ENCODE measurements at places on chromosomes 11 and 22.

- H3K27ac ChIP-seq: no peak overlapping the region
- H3K4me3 ChIP-seq: no peak overlapping the region
Observed at GRCh38 chr11:14144934-14145333, 182.4 kb downstream of the SPON1 start.

- no peak overlapping the region for H3K27ac ChIP-seq
- DNase-seq: no peak
- H3K36me3 ChIP-seq: no peaks in the 10 kb centered on the region
Observed at GRCh38 chr22:50074551-50075530, 10.4 kb downstream of the MLC1 start.

- H3K36me3 ChIP-seq: peaks cover 14% of the 10 kb centered on the region
- H3K4me3 ChIP-seq: no peak overlapping the region
- no peak overlapping the region for H3K27ac ChIP-seq
- peaks cover 46% of the 10 kb centered on the region for H3K4me1 ChIP-seq
- no peak for DNase-seq
- H3K27me3 ChIP-seq: no peaks in the 10 kb centered on the region
Observed at GRCh38 chr11:76597533-76598425, 72.8 kb downstream of the LRRC32 start.

GRCh38 chr22:47154621-47155081, 392.2 kb downstream of the TBC1D22A start:
- no peak for DNase-seq
- H3K27me3 ChIP-seq: no peaks in the 10 kb centered on the region
- no peak overlapping the region for H3K27ac ChIP-seq
- H3K4me3 ChIP-seq: no peak overlapping the region
- no peaks in the 10 kb centered on the region for H3K36me3 ChIP-seq

GRCh38 chr11:91984033-91984584, 240.5 kb upstream of the FAT3 start:
- H3K27me3 ChIP-seq: no peaks in the 10 kb centered on the region
- no peak overlapping the region for H3K4me3 ChIP-seq
- H3K4me1 ChIP-seq: no peaks in the 10 kb centered on the region
- DNase-seq: no peak
- H3K36me3 ChIP-seq: no peaks in the 10 kb centered on the region
- no peak overlapping the region for H3K27ac ChIP-seq

DNA sequence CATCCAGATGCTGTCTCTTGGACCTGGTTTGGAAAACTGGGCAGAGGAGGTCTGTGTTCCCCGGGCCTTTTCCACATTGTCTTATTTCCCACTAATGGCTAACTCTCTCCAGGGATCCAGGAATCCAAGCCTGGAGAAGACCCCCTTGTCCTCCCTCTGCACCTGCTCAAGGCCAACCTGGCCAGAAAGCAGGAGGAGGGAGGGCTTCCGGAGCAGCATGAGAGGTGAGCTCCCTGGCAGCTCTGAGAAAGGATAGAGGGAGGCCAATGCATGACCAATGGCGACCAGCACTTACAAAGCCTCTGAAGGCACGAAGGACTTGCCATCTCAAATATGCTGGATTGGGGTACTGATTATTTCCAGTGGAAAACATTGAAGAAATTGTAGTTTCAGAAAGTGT, 445.0 kb upstream of the B3GAT1 start:
- no peak for DNase-seq
- no peaks in the 10 kb centered on the region for H3K4me1 ChIP-seq
- no peaks in the 10 kb centered on the region for H3K27me3 ChIP-seq
- no peak overlapping the region for H3K4me3 ChIP-seq

DNA sequence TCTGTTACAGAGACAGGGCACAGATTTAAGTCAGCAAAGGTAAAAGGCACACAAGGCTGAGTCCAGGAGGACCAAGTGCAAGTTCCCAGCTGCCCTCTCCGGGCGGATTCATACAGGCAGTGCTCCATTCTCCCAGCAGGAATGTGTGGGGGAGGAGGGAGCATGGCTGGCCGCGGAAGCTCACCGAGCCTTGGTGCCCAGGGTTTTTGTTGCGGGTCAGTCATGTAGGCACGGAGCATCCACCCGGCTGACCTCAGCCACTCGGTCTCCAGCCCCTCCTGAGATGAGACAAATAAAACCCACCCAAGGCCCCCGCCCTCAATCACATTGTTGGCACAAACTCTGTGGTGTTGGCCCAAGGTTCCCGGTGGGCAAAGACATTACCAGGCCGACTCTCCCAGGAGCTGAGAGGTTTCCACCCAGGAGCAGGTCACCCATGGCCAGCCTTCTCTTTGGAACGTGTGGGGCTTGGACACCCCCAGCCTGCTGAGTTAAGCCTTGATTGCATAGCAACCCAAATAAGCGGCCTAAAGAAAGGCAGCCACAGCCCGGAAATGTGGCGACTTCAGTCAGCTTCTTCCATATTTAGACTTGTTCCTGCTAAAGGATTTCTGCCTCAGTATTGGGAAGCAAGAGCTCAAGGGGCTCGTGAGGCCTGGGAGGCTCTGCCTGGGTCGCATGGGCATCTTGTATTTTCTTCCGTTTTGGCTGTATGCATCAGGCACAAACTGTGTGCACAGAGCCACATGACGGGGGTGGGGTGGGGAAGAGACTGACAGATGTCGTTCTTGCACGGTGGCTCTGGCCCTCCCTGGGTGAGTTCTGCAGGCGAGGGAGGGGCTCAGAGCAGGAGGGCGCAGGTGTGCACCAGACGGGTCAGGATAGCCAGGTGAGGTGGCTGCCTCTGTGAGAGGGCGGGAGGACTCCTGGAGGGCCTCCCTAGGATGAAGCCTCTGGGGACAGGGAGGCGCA, 63.0 kb downstream of the ARHGAP8 start:
- no peaks in the 10 kb centered on the region for H3K36me3 ChIP-seq
- no peaks in the 10 kb centered on the region for H3K4me1 ChIP-seq
- H3K4me3 ChIP-seq: no peak overlapping the region
- no peak overlapping the region for H3K27ac ChIP-seq
- no peaks in the 10 kb centered on the region for H3K27me3 ChIP-seq
- DNase-seq: no peak

GRCh38 chr11:128483211-128483788, 104.1 kb downstream of the ETS1 start:
- DNase-seq: no peak
- H3K27ac ChIP-seq: peak overlapping the region; percentile 93
- H3K27me3 ChIP-seq: no peaks in the 10 kb centered on the region
- peak overlapping the region; percentile 84 for H3K4me3 ChIP-seq
- peaks cover 95% of the 10 kb centered on the region for H3K4me1 ChIP-seq
- H3K36me3 ChIP-seq: peaks cover 97% of the 10 kb centered on the region

- H3K4me1 ChIP-seq: no peaks in the 10 kb centered on the region
- no peak for DNase-seq
- no peaks in the 10 kb centered on the region for H3K27me3 ChIP-seq
- no peak overlapping the region for H3K27ac ChIP-seq
Observed at GRCh38 chr11:105142167-105142566, 2.6 kb upstream of the CARD18 start.

DNA sequence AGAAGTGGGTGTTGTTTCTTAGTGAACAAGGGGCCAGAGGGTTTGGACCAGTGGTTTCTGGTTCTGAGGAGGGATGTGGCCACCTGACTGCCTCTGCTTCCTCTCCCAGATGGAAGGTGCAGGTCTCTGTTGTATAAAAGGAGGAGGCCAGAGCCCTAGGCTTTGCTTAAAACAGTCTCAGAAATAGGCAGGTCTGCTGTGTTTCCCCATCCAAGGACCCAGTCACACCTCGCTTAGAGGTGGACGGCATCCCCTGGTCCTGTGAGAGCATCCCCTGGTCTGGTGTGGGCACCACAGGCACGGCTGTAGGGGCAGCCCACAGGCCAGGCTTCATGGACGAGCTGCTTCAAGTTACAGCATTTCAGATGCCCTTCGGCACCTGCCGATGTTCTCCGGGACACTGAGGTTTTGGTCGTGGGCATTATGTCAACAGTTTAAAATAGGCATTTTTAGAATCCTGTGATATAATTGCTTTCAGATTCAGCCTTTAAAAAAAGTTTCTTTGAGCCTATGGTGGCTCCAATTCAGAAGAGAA, 45.7 kb upstream of the SHANK2 start:
- no peak overlapping the region for H3K27ac ChIP-seq
- H3K27me3 ChIP-seq: no peaks in the 10 kb centered on the region
- no peak overlapping the region for H3K4me3 ChIP-seq

GRCh38 chr11:74014880-74015279, 6.0 kb upstream of the UCP3 start:
- H3K4me3 ChIP-seq: no peak overlapping the region
- peak overlapping the region; percentile 47 for H3K27ac ChIP-seq
- H3K27me3 ChIP-seq: no peaks in the 10 kb centered on the region
- peaks cover 64% of the 10 kb centered on the region for H3K4me1 ChIP-seq

GRCh38 chr22:30718491-30718890, 23.8 kb downstream of the OSBP2 start:
- no peak overlapping the region for H3K27ac ChIP-seq
- no peaks in the 10 kb centered on the region for H3K4me1 ChIP-seq
- no peaks in the 10 kb centered on the region for H3K36me3 ChIP-seq
- H3K4me3 ChIP-seq: no peak overlapping the region
- H3K27me3 ChIP-seq: no peaks in the 10 kb centered on the region
- no peak for DNase-seq

DNA sequence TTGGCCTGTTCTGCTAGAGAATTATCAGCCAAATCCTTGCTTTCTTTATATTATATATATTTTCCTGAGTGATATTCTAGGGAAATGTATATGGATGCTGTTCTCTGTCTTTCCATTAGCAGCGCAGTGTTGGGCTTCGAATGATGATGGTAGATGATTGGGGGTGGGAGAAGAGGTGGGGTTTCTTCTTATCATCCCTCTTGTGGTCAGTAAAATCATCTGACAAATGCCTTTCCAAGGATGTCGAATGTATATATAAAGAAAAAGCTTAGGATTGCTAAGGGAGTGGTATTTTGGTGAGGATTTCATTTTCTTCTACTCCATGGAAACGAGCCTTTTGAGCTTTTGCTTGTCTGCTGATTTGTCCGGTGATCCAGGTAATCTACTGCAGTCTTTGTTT, 48.9 kb downstream of the ARHGEF12 start:
- DNase-seq: no peak
- H3K36me3 ChIP-seq: no peaks in the 10 kb centered on the region
- no peak overlapping the region for H3K27ac ChIP-seq

DNA sequence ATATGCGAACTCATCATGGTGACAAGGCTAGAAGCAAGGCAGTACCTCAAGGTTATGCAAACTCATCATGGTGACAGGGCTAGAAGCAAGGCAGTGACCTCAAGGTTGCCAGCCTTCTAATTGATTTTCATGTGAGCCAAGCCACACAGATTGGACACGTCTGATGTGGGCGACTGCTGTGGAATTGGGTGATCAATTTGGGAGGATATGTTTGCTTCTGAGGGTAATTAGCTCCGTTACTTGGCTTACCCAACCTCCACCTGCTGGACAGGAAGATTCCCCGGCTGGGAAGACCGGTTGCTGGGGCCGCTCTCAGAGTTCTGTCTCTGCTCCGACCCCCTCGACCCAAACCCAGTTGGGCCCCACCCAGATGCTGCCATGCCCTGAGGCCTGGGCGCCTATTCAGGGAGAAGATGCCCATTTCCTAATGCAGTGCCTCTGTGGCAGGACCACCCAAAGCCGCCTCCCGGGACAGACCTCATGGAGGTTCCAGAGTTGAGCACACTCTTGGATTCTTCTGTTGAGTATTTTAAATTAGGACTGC, 69.9 kb upstream of the SHANK2 start:
- no peaks in the 10 kb centered on the region for H3K36me3 ChIP-seq
- H3K27ac ChIP-seq: no peak overlapping the region
- no peaks in the 10 kb centered on the region for H3K4me1 ChIP-seq
- no peak for DNase-seq
- no peak overlapping the region for H3K4me3 ChIP-seq
- no peaks in the 10 kb centered on the region for H3K27me3 ChIP-seq

- no peaks in the 10 kb centered on the region for H3K27me3 ChIP-seq
- no peak overlapping the region for H3K27ac ChIP-seq
- no peaks in the 10 kb centered on the region for H3K36me3 ChIP-seq
- H3K4me1 ChIP-seq: no peaks in the 10 kb centered on the region
Observed at GRCh38 chr11:95577716-95578460, 211.7 kb downstream of the FAM76B start.

- H3K36me3 ChIP-seq: peaks cover 2% of the 10 kb centered on the region
- H3K27me3 ChIP-seq: no peaks in the 10 kb centered on the region
- no peak overlapping the region for H3K27ac ChIP-seq
- DNase-seq: no peak
Observed at GRCh38 chr22:21633481-21633880, 921 bp downstream of the CCDC116 start.

- H3K4me1 ChIP-seq: peaks cover 64% of the 10 kb centered on the region
- peak overlapping the region; percentile 98 for H3K27ac ChIP-seq
- DNase-seq: peak; percentile 46
- peaks cover 72% of the 10 kb centered on the region for H3K36me3 ChIP-seq
- H3K4me3 ChIP-seq: peak overlapping the region; percentile 95
Observed at GRCh38 chr11:65425971-65426838, 3.6 kb downstream of the NEAT1 start.
